ENCODE measurements at places on chromosomes 4 and X.

GRCh38 chr4:160238790-160239189 is 1135.9 kb downstream of the RAPGEF2 start:
- no peak for DNase-seq

DNA sequence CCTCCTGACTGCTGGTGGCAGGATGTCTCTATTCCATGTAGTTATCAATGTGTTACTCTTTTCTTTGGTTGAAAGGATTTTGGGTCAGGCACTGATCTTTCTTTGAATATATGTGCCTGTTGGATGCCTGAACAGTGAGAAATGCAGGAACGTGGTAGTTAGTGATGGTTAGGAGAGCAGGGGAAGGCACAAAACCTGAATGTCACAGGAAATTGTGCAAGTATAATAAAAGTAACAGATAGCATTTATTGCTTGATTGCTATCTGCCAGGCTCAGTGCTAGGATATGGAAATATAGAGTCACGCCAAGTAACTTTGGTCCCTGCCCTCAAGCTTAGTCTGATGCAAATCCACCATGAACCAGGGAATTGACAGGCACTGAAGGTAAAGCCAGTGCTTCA is 219.8 kb upstream of the FAT1 start:
- no peak for DNase-seq

- no peak for DNase-seq
Measured at GRCh38 chrX:38870361-38870895, 69.2 kb downstream of the MID1IP1 start.

DNA sequence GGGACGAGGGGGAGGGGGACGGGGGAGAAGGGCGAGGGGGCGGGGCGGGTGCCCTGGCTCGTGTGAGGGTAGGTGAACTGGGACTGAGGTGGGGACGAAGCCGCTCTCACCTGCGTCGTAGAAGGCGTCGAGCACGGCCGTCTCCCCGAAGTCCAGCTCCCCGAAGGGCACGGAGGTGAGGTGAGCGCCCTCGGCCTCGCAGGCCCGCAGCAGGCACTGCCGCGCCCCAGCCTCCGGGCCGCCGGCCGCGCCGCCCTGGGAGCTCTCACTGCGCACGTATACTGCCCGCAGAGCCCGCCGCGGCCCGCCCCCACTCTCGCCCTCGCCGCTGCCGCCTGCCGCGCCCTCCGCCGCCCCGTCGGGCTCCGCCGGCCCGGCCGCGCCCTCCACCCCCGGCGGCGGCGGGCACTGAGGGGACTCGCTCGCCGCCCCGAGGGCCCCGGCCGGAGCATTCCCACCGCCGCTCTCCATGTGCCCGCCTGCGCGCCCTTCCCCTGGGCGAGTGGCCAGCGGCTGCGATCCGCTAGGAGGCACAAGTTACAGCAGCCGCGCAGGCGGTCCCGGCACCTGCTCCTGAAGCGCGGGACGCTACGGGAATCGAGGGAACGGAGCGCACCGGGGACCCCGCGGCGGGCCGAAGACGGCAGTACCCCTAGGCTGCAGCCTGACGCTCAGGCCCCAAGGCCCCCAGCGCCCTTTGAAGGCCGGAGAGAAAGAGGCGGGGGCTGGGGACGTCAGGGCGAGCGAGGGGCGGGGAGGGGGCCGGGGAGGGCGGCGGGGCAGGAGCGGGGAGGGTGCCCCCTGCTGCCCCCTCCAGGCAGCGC is at the start of gene MAP3K15:
Gene MAP3K15 (minus strand): TSS at position 718 of the 824 bp plus-strand sequence. CDS start 247 bp downstream, at position 471.
- no peak for DNase-seq

All from activated CD8-positive, alpha-beta memory T cell treated with anti-CD3 and anti-CD28 coated beads for 1 hour (primary cell).